ENCODE measurements at places on chromosomes 3 and 15.

GRCh38 chr15:74320352-74321247 is 46.8 kb downstream of the CYP11A1 start:
- DNase-seq, result no peak

DNA sequence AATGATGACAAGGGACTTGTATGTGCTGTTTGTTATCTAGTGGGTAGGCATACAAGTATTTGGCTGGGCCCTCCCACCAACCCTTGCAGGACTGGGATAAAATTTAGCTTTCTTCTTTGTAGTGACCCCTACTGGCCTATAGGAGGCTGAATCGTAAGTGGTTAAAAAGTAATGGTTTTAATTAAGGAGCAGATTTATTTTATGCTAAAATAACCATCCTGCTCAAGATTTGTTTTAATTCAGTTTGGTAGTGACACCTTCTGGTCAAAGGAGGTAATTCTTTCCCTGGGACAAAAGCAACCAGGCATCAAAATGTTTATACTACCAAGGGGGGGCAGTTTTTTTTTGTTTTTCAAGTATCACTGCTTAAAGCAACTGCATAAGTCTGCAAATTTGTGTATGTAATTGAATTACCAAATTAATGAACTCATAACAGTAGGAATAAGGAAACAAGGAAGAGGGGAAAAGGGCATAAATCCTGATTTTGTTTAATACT is 70.7 kb downstream of the TOP2B start:
- DNase-seq, result no peak

GRCh38 chr3:70020906-70021660 is 21.6 kb downstream of the SAMMSON start:
- DNase-seq, result no peak

GRCh38 chr3:113574213-113574612 is 41.9 kb downstream of the SIDT1 start:
- no peak for DNase-seq

DNA sequence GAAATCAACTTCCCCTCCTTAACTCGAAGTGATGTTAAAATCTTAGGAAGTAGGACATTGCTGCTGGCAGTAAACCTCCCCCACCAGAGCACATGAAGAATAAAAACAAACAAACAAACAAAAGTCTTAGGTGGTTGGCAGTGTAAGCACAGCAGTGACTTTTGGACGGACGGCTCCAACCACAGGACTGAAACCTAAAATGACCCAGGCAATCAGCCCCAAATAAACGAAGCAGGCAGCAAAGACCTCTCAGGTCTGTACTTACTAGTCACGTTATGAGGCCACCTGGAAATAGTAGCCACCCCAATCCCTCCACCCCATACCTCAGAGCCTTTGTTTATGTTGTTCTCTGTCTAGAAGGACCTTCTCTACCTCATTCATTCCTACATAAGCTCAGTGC is 33.5 kb upstream of the HES1 start:
- DNase-seq, result no peak

DNA sequence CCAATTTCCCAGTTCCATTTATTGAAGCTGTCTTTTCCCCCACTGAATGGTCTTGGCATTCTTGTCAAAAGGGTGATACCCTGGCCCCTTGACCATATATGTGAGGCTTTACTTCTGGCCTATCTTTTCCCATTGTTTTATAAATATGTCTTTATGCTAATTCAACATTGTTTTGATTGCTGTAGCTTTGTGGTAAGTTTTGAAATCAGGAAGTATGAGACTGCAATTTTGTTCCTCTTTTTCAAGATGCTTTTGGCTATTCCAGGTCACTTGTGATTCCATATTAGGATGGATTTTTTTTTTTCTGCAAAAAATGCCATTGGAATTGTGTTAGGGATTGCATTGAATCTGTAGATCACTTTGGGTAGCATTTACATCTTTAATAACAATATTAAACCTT is 141.2 kb upstream of the MANF start:
- DNase-seq, result no peak

- DNase-seq, result no peak
These were observed 5.2 kb downstream of the CAPN3 start for GRCh38 chr15:42364529-42364928.

GRCh38 chr15:75233504-75234190 is 24.5 kb upstream of the GOLGA6C start:
- no peak for DNase-seq

- DNase-seq, result no peak
These were observed 10.6 kb upstream of the TM4SF1 start for GRCh38 chr3:149388001-149388440.
